ENCODE measurements at places on chromosomes 7 and 10.

DNA sequence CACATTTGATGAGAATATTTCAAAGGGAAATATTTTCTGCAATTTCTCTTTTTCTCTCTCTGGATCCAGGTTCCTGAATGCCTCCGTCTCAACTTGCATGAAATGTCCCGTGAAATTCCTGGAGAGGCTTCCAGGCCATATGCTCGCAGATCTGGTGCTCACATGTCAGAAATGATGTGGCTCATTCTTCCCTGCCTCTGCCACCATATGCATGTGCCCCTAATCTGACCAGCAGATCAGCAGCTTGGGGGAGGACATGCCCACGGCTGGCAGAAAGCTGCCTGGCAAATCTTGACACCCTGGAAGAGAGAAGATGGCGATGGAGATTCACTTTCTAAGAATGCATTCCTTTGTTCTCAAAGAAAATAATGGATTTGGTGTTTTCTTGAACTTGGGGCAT lies 490.7 kb downstream of the RPS24 start:
- DNase-seq, result no peak

DNA sequence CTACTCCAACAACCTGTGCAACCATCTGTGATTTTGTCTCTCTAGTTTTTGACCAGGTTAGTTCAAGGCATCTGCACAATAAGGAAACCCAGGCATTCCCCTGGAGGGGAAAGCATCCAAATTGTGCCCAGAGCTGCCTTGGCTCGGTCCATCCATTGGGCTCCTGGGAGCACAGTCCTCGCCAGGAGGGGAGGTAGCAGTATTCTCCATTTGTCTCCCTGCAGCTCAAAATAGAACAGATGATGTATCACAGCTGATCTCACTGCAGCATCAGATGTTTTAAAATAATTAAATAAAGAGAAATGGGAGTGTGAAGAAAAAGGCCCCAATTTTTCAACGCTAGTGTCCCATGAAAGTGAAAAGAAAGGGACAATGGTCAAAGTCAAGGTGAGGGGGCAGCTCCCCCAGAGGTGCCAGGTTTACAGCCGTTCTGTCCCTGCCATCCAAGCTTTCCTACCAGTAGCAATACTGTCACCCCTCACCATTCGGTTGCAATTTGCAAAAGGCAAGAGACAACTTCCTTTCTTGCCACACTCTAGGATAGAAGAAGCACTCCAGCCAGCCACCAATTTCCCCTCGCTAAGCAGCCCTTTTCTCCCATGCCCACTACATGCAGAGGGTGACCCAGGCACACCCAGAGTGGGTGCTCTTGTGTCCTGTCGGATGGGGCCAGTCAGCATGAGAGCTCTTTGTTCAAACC lies 43.7 kb downstream of the KCNMA1 start:
- no peak for DNase-seq

- DNase-seq, result no peak
These were observed 530.8 kb downstream of the SH2D4B start for GRCh38 chr10:81068460-81068859.

- DNase-seq, result no peak
These were observed 293.9 kb downstream of the CCDC3 start for GRCh38 chr10:12707461-12708185.

DNA sequence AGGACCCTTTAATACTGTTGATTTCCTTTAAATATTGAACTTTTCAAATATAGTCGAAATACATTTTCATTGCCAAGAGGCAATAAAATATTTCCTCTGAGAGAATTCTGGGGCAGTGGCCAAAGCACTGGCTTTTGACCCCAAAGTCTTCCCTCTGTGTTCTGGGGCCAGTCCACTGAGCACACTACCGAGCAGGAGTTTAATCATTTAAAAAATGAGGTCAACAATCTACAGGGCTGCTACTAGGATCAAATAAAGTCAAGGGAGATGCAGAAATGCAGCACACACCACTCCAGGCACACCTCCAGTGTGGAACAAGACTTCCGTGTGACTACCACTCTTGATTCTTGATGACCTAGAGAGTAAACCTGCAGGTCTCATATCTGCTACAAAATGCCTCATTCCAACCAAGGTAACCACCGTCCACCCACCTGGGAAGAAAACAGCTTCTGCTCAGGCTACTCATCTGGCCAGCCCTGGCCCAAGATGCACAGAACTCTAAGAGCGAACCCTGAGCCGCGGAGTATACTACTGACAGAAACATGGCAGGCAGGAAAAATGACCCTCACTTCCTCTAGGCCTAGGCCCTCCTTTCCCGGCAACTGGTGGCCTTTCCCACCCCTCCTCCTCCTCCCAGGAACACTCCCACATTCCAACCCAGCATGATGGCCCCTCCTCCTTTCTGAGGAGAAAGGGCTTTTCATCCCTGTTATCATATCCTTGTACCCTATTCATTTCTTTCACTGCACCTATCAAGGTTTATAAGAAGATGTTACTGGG lies 97.7 kb downstream of the ALOX5 start:
- no peak for DNase-seq

DNA sequence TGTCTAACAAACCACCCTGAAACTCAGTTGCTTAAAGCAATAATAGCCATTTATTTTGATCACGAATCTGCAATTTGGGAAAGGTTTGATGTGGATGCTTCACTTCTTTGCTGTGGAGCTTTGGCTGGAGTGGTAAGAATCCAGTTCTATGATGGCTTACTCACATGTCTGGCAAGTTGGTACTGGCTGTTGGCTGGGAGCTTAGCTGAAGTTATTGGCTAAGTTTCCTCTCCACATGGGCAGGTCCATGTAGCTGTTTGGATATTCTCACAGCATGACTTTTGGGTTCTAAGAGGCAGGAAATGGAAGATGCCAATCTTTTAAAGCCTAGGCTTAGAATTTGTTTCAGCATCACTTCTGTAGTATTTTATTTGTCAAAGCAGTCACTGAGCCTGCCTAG lies 277.6 kb upstream of the NRP1 start:
- DNase-seq, result no peak

DNA sequence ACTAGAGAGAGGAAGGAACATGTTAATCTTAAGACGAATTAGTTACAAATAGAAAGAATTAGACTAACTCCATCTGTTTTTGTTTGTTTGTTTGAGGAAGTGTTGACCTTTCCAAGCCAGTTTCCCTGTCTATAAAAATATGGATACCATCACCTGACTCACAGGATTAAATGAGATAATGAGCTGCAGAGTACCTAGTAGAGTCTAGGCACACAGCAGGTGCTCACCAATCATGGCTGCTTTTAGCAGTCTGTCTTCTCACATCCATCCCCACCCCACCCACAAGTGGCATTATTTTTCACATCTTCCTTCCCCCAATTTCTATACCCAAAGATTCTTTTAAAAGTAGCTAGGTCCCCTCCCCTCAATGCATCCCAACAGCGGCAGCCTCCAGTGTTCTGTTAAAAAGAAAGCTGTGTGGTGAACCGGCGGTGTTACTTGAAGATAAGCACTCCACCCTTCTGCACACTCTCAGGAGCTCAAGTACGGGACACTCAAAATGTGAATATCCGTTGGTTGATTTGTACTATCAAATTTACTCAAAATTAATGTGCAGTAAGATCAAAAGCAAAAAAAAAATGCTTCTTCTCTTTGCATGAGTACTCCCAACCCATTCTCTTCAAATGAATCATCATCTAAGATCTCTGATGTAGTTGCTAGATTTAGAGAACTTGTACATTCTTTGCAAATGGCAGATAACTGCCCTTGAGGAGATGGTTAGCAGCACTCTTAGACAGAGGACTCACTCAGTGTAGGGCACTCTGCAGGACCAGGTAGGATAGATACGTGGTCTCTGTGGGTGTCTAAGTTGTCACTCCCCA lies 145.4 kb upstream of the ASAH2 start:
- DNase-seq, result no peak

DNA sequence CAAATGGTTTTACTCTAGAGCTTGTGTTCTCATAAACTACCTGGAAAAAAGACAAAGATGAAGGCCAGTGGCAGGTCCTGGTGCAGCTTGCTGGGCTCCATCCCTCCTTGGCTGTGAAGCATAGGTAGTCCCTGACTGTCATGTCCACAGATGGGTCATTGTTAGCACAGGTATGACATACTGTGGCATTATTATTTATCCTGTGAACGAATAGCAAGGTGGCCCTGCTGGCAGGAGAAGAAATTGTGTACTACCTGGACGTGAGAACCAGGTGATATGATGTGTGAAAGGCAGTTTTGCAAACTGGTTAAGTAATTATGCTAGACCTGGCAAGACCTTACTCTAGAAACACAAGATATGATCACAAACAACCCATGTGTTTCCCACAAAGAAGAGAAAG lies 63.9 kb downstream of the CCDC71L start:
- DNase-seq, result no peak

DNA sequence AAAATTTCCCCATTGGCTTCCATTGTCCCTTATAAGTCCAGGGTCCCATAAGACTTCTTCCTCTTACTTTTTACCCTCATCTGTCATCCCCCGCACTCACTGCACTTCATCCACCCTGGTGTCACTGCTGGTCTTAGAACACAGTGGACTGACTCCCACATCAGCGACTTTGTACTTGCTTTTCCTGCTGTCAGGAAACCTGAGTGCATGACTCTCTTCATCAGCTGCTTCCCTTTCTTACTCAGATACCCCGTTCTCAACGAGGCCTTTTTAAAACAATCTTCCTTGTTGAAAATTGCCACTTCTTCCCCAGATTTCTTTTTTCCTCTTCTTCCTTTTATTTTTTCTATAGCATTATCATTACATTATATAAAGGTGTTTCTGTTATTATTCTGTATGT lies 305.4 kb downstream of the SDK1 start:
- DNase-seq, result no peak

GRCh38 chr7:132516042-132516840 lies 60.0 kb downstream of the PLXNA4 start:
- DNase-seq, result no peak

- DNase-seq, result no peak
These were observed 308.7 kb downstream of the DNAJB6 start for GRCh38 chr7:157645539-157645938.

GRCh38 chr7:128100225-128100948 lies 69.2 kb upstream of the LRRC4 start:
- DNase-seq, result no peak

DNA sequence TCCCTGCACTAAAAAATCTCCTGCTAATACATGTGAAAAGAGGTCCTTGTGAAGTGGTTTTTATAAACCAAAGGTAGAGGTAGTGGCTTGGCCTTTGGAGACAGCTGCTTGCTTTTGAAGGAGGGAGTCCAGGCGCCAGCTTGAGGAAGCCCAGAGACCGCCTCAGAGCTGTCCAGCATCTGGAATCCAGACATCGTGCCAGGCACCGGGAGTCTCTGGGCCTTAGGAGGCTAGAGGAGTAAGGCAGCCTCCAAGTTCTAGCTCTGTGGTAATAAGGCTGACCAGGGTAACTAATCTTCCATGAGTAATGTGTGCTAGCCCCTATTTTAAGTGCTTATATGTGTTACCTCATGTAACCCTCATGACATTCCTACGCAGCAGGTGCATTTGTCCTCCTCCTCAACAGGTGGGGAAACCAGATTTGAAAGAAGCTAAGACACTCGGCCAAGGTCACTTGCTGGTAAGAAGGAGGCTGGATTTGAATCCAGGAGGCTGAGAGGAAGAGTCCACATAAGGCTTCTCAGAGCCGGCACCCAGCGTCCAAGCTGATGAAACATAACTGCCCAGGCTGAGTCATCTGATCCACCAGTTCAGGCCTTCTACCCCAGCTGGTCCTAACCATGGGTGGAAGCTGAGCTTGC lies 26.1 kb downstream of the PRLHR start:
- no peak for DNase-seq

DNA sequence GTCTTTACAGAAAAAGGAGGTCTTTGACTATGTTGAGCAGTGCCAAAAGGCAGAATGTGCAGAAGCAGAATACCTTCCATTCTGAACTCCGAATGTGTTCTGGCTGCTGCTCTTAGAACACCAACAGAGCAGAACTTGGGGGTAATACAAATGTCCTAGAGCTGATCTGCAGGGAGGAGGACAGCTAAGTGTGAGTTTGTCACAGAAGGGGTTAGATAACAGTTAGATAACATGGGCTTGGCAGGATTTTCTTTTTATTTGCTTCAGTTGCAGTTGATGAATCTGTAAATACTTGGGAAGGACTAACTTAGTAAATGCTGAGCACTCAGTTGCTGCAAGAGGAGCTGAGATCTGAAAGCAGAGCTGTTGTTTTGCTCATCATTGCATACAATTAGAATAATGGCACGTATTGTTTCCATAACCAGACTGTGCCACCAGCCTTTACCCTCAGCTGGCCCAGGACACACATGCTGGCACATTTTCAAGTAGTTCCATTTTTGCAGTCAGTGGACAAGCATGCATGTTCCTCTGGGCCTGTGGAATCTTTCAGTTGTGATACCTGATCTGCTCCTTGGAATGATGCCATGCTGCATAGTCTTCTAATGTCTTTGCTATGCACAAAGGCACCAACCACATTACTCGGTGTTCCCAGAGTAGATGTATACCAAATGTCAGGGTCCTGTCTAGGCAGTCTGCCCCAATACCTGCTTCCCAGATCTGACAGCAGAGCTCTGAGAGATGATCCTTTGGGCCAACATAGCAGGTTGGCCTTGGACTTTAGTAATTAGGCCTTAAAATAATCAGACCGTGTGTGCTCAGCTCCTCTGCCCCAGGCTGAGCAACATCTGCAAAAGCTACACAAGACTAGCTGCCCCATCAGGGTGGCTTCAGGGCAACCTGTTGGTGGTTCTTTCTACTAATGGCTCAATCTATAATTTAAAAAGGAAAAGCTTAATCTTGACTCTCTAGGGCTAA lies 55.7 kb downstream of the GSDME start:
- no peak for DNase-seq

- no peak for DNase-seq
These were observed 1.5 kb upstream of the LAMB1 start for GRCh38 chr7:108004220-108005142.

DNA sequence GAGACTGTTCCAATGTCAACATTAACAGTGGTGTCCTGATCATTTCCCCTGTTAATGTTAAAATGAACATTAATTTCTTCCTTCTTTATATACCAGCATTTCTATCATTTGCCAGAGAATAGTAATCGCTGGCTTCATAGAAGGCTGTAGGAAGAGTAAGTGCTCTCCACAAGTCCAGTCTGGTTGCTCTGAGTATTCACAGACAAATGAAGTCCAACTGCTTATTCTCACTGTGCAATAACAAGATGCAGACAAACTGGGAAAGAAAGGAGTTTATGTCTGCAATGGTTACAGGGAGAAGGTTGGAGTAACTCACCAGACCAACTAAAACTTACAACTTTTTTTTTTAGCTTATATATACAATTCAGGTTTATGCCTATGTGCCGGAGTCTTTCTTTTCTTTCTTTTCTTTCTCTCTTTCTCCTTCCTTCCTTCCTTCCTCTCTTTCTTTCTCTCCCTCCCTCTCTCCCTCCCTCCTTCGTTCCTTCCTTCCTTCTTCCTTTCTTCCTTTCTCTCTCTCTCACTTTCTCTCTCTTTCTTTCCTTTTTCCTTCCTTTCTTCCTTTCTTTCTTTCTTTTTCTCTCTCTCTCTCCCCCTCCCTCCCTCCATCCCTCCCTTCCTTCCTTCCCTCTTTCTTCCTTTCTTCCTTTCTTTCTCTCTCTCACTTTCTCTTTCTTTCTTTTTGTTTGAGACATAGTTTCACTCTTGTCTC lies 19.1 kb downstream of the CDC14C start:
- DNase-seq, result no peak

- no peak for DNase-seq
These were observed 14.5 kb downstream of the TMEM120A start for GRCh38 chr7:75979759-75980429.

- no peak for DNase-seq
These were observed 947.0 kb downstream of the REEP3 start for GRCh38 chr10:64468219-64468618.

GRCh38 chr10:112959207-112959838 lies 9.3 kb downstream of the TCF7L2 start:
- DNase-seq, result no peak

- no peak for DNase-seq
These were observed 7.6 kb upstream of the TMEM236 start for GRCh38 chr10:17744341-17744861.

- DNase-seq, result no peak
These were observed 87.3 kb downstream of the LYZL2 start for GRCh38 chr10:30542001-30542894.

Data from stimulated activated CD8-positive, alpha-beta memory T cell treated with anti-CD3 and anti-CD28 coated beads, Interleukin-4, amount 100 ng/mL, for 1 hour (primary cell).